Stimulated activated CD4-positive, alpha-beta T cell treated with anti-CD3 and anti-CD28 coated beads, Interleukin-15, amount 100 ng/mL, for 1 hour (primary cell): ENCODE measurements at places on chromosomes 6 and 20.

- no peak for DNase-seq
These were observed 10.9 kb downstream of the PSMB1 start for GRCh38 chr6:170542031-170542719.

- DNase-seq: no peak
These were observed 13.7 kb downstream of the KCNS1 start for GRCh38 chr20:45087097-45087790.

DNA sequence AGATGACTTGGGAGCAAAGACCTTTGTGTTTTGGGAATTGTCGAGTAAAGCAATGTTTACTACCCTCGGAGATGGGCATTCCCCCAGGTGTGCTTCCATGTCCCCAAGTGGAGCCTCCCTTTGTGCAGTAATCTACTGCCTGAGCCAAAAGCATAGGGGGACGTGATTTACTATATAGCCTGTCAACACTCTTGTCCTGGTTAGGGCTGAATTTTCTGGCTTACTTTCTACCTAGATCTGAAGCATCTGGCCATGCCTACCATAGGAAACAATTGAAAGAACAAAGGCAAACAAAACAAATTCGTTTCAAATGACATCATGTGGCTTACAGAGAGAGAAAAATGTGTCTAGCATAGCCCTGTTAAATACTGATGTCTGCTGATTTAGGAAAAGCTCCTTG lies 350.6 kb downstream of the SAMD5 start:
- DNase-seq: no peak

GRCh38 chr6:155418017-155418761 lies 37.5 kb downstream of the NOX3 start:
- peak; percentile 44 for DNase-seq

DNA sequence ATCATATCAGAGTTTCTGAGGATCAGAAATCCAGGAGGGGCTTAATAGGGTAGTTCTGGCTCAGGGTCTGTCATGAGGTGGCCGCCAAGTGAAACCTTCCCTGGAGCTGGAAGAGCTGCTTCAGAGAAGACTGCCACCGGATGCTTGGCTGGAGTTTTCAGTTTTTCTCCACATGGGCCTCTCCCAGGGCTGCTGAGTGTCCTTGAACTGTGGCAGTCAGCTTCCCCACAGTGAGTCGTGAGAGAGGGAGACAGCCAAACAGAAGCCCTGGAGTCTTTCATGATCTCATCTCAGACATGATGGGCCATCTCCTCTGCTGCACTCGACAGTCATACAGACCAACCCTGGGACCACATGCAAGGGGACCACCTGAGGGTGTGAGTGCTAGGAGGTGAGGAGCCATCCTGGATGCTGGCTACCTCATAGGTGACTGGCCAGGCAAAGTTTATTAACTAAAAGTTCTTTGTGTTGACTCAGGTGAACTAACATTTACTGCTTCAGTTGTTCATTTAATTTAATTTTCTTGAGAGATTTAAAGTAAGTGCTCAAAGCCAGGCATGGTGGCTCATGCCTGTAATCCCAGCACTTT lies 71.5 kb downstream of the SHLD1 start:
- no peak for DNase-seq

- no peak for DNase-seq
These were observed 7.8 kb upstream of the MRPS10 start for GRCh38 chr6:42225419-42225818.

- DNase-seq: no peak
These were observed 5.0 kb downstream of the PYGB start for GRCh38 chr20:25252686-25253421.
